ENCODE measurements at places on chromosomes 11 and 22. TPM values are rescaled to one million over a fixed set of nuclear protein-coding genes. Genes with fewer than 3 reads are reported as not detected.

The NEU3 gene
- total RNA-seq: 7.5 TPM

The CATSPERZ gene
- not detected for total RNA-seq

GRCh38 chr22:48098921-48099245, 1336.4 kb downstream of the TBC1D22A start:
- DNase-seq: no peak

- peak; percentile 67 for DNase-seq
These were observed 1.3 kb downstream of the PARVB start for GRCh38 chr22:44025171-44026065.

- DNase-seq: no peak
These were observed 17.8 kb downstream of the OTUB1 start for GRCh38 chr11:64003807-64004589.

The CCDC73 gene
- not detected for total RNA-seq

DNA sequence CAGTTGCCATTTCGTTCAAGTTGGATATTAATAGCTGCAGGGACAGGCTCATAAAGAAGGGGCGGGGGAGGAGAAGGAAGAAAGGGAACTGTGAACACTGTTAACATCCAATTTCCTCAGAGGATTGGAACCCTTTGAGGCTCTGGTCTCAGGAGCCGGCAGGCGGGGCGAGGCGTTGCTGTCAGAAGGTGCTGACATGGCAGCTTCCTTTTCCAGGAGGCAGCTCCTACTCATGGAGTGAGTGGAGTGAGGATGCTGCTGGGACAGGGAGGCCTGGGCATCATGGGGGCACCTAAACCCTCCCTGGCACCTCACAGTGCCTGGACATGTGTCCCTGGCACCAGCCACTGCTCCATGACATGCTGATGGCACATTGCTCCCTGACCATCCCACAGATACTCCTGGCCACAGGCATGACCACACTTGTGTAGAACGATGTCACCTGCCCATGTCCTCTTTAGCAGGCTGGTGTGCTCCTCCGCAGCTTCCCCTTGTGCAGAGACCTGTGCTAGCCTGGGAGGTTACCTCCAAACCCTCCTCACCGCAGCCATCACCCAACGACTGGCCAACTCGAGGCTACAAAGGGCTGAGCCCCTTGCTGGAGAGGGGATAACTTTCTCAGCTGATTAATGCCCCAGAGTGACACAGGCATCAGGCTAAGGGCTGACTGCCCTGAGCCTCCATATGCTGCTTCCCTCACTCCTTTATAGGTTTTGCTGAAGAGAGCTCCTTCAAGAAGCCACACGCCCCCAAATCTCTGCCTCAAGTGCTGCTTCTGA, 79.6 kb upstream of the NECTIN1 start:
- DNase-seq: no peak

DNA sequence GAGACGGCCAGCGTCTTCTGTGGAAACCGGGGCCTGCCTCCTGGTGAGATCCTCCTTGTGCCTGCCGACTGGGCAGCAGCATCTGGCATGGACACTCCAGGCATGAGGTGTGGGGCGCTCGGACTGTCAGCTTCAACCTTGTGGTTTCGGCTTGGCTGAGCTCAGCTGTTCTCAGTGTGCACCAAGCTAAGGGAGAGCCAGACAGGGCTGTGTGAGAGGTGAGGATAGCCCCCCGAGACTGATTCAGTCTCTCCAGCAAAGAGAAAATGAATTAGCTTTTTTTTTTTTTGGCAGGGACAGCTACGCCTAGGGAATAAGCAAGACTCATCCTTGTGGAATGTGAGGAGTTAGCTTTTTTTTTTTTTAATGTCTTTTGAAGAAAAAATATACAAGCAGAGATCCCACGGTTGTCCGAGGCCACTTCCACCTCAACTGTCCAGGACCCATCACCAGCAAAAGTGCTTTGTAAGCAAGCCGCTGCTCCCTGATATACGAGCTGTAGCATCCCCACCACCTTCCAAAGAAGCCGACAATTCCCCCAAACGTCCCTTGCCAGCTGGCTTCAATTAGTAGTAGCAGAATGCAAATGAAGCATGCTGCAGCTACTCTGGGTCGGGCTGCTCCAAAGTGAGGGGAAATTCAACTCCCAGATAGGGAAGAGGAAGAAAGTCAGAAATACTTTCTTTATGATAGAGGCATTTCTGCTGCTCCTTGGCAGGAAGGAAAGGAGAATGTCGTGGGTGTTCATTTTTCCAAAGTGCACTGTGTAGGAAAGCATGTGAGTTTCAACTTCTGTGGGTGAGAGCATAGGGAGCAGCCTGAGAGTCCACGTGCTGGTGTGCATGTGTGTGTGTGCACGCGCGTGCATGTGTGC, 9.7 kb upstream of the THY1 start:
- DNase-seq: no peak

GRCh38 chr11:2943711-2944118, 14.5 kb upstream of the PHLDA2 start:
- DNase-seq: peak; percentile 66

DNA sequence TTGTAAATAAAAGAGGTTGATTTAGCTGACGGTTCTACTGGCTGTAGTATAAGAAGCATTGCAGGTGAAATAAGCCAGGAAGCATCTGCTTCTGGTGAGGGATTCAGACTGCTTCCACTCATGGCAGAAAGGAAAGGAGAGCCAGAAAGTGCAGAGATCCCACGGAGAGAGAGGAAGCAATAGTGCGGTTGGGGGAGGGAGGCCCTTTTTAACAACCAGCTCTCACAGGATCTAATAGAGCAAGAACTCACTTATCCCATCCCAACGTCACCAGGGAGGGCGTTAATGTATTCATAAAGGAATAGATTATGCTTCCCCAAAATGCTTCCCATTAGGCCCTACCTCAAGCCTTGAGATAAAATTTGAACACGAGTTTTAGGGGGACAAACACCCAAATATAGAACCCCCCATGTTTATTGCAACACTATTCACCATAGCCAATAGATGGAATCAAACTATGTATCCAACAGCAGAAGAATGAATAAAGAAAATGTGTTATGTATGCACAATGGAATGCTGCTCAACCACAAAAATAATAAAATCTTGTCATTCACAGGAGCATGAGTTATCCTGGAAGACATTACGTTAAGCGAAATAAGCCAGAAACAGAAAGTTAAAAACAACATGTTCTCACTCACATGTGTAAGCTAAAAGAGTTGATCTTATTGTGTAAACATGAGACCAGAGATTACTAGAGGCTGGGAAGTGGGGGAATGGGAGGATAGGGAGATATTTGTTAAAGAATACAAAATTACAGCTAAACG, 908.3 kb upstream of the ANO3 start:
- DNase-seq: no peak

DNA sequence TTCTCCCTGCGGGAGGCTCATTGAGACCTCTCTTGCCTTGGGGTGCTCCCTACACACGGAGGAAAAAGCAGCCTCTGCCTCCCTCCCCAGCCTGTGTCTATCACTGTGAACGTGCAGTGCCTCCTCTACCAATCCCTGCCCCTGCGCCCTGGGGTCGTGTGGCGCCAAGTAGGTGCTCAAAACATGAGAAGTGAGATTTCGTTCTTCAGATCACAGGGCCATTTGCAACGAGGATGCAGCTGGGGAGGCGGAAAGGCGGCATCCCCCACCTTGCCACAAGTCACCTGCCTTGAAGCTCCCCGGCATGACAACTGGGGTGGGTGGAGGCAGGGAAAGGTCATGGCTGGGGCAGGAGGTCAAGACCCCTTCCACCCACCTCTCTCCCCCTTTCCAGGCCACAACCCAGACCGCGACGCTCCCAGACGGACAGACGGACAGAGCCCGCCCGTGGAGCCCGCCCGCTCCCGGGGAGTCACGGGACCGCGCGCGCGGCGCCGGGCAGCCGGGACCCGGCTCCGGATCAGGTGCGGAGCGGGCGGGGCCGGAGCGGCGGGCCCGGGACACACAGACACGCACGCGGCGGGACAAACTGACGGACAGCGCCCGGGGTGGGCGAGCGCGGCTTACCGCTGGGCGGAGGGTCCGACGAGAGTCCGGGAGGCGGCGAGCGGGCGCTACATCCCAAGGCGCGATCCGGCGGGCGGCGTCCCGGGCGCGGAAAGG, 485 bp downstream of the KCNJ4 start:
- no peak for DNase-seq

- no peak for DNase-seq
These were observed 87.6 kb upstream of the FSHB start for GRCh38 chr11:30143098-30143705.

- no peak for DNase-seq
These were observed 22.1 kb upstream of the SESN3 start for GRCh38 chr11:95253141-95253540.

DNA sequence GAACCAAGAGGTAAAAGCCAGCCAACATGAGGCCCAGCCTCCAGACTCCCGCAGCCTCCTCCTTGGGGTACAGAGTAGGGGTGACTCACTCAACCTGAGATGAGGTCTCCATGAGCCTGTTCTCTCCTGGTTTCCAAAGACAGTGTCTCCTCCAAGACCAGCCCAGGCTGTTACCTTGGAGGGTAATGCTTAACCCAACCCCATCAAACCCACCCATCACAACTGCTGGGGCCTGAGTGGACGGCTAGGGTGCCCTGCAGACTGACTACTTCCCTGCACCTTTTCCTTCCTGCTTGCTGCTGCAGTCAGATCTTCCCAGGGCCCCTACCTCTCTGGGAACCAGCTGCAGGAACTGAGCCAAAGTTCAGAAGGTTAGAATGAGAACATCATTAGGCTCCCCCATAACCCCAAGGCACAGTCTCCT, 5.1 kb upstream of the NOL12 start:
- DNase-seq: no peak

DNA sequence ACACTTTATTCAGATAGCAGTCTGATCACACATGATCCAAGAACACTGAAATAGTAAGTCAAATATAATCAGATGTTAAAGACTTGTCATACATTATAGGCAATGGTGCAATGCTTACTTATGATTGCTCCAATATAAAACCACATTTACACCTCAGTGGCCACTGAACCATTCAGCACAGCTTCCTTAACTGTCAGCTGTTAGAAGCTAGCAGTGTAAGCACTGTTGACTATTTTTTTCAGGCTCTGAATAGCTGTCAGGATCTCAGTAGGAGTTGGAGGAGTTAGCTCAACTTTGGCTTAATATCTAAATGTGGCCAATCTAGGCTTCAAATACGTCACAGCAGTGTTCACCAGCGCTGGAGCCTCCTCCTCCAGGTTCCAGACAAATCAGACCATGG, 36.6 kb downstream of the METTL15 start:
- no peak for DNase-seq

- no peak for DNase-seq
These were observed 87.7 kb downstream of the MORC2 start for GRCh38 chr22:30880847-30881246.
